ENCODE measurements at places on chromosomes 12 and 14.

DNA sequence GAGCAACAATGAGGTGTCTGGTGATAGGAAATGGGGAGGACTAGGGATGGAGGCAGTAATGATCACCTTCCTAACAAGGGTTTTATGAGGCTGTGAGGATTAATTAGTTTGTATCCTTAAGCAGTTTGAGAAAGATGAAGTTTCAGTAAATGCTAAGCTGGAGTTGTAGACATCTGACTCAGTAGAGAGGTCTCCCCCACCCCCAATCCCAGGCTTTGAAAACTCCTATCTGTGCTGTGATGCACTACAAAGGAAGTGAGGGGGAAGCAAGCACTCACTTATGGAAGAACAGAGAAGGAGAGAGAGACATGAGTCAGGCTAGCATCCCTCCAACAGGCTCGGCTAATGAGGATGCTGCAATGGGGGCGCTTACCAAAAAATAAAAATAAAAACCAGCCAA lies 5.5 kb upstream of the BCL11B start:
- no peak for DNase-seq

DNA sequence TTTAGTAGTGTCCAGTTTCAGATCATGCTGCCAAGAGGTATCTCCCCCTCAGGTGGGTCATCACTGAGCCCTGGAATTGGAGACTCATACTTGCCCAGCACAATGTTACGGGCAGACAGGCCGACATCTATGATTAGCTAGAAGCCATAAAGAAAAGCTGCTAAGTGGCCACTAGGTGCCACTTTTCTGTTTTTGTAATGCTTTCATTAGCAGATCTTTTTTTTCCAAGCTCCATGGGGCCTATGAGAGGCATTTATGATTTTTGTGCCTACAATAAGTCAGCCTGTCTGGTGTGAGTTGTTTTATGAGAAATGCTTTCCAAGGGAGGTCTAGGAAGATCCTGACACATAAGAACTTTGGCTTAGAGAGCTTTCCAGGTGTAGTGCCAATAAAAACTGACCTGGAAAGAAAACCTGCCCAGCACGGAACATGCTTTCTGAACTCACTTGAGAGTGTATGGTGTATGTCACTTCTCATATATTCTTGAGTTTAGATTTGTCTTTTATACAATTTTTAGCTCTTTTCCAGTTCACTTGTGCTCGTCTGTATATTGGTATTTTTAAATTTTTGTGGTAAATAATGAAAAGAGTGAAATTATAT lies 21.8 kb upstream of the SMCO2 start:
- DNase-seq = no peak

DNA sequence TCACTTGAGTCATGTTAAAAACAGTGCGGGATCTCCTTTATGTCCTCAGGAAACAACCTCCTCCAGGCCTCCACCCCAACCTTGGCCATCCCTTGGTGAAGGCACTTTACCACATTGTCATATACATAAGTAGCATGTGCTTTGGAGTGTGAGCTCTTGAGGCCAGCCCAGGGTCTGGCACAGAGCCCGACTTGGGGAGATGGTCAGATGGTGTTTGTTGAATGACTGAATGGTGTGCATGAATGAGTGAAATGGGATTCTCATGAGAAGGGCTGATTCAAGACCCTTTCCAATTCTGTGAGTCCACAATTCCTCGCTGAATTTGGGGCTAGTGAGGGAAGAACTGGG lies 52.9 kb upstream of the DLK1 start:
- no peak for DNase-seq

DNA sequence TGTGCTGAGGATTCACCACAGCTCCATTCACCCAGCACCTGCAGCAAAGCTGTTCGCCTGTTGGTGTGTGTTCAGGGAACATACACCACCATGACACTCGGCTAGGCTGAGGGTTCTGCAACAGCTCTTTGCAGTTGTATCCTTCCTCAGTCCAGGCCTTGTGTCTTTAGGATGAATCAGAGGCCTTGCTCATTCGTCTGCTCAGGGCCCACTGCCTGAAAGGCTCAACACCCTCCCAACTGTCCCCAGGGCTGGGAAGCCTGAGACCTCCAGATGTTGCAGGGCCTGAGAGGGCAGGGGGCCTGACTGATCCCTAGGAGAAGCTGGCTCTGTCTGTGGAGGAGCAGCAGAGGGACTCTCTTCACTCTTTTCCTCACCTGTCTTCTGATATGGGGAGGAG lies 11.2 kb downstream of the ZDHHC22 start:
- no peak for DNase-seq

DNA sequence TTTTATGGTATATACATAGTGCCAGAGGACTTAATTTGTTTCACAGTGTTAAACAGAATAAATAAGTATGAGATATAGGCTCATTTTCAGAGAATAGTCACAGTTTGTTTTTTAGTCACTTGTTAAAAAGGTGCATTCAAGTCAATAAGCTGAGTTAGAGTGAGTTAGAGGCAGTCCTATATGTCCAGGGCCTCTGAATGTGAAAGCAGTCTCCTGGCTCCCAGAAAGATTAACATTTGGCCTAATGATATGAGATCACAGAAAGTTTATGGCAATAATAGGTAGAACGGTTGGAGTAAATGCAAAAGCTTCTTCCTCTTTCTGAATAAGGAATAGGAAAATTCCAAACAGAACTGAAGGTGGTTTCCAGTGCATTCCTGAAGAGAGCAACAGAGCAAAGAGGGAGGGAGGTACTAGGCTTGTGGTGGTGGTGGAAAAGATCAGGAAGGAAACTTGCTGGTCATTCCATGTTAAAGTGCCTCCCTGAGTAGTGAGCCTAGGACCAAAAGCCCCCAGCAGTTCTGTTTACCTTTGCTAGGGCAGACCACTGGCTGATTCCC lies 54.4 kb downstream of the SLC38A4 start:
- DNase-seq = no peak

GRCh38 chr12:59193476-59194050 lies 273.3 kb upstream of the LRIG3 start:
- DNase-seq = no peak

DNA sequence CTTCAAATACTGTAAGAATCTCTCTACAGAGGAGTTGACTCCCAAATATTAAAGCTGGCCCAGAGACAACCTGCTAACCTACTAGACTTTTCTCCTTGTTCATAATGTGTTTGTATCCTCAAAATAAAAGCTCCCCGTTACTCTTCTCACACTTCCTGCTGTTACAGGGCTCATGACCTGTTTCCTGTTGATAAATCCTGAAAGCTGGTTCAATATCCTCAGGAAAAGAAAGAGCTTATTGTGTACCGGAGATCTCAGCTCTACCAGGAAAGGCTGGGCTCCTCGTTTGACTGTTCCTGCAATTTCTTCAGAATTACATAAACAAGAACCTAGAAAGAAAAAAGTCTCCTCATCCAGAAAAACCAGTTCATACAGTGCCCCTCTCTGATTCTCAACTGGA lies 30.8 kb downstream of the CLEC1A start:
- DNase-seq = no peak

DNA sequence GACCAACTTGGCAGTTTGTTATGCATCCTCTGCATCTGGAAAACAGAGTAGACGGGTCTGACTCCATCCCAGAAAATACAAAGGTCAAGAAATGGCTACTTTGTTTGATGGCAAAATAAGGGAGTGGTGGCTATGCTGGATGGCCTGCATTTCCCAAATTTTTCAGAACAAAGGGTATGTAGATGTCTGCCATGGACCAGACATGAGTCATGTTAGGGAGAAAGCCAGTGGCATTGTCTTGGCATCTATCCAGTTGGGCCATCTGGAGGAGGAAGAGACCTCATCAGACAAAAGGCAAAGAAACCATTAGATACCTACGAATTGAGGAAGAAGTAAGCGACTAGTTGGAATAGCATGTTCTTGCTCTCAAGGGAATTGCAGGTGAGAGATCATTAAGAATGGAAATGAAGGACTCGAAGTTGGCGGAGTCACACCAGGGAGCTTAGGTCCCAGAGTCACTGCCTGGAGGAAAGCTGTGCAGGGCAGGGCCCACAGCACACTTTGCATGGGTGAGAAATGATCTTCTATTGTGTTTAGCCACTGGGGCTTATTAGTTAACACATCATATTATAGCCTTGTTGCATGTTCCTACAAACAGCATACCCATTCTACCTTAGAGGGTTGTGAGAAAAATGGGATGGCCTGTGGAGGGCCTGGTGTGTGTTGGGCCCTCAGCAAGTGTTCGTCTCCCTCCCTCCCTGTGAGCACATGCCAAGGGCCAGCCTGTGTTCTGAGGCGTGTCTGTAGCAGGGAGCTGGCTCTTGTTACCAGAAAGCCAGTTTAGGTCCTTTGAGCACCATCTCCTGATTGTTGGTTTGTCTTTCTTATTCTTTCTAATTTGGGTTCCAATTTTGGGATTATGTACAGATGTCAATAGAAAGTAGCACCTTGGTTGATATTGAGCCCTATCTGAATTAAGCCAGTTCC lies 119.4 kb downstream of the KTN1 start:
- DNase-seq = no peak

DNA sequence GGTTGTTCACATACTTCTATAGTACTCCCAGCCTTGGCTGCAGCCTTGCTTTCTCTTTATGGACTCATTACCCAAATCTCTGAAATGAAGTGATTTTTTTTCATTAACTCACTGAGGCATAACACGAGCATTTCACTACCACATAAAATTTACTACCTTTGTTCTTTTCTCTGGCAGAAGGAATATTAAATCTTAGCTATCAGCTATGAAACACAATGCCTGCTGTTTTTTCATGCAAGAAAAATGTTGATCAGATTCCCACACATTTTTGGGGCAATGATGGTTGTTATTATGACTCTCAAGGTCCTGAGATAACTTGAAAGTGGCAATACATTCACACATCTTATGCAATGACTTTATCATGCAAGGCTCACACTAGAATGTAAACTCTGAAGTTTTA lies 225.3 kb upstream of the ATP2B1 start:
- DNase-seq = no peak

- no peak for DNase-seq
Measured at GRCh38 chr14:34569750-34570149, 30.2 kb upstream of the EAPP start.

DNA sequence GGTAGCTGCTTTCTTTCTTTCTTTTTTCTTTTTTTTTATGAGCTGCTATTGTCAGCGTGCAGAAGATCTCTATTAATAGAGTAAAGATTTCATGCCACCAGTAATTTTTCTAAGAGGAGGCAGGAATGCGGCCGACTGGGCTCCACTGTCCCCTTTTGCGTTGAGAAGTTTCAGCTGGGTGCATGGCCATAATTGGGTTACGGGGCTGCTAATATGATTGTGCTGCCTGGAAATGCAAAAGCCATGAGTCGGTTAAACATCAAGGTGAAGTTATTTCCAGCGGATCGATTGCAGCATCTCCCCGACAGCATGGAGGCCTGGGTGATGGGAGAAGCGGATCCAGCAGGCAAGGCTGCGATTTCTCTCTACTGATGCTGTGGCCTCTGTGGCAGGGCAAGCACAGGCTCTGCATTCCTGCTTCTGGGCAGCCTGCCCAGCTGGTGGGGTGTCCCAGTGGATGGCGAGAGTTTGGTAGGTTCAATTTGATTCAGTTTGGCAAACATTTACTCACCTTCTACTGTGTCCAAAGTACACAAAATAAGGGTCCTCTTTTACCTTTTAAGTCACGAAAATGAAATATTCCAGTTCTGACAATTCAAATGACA lies 54.4 kb upstream of the PRMT8 start:
- no peak for DNase-seq

DNA sequence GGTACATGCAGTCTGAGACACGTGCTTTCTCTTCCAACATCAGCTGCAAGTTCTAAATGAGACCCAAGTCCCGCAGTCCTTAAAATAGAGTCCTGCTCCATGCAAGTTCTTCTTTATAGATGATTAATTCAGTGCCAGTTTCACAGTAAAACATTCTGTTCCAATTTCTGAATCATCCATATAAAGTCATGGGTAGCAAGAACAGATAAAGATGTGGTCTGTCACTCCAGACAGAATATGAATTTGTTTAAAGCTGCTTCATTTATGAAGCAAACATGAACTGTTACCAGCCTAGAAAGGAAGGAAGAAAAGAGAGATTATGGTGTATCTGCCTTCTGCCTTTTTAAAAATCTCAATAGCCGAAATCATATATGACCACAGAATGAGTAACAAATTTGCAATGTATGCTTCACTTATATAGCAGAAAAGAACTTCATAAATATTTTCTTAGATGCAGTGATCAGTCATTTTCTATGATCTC lies 83.3 kb downstream of the KITLG start:
- DNase-seq = no peak

Measured in amniotic stem cell (primary cell).